Adipose tissue (tissue), 3 donors: ENCODE measurements at places on chromosomes 2 and 18. TPM values are rescaled to one million over a fixed set of nuclear protein-coding genes. Genes with fewer than 3 reads are reported as not detected.

ANKAR gene
- 7.9 TPM for polyA plus RNA-seq

CACNB4 gene
- polyA plus RNA-seq: 0.10 TPM

ABCB11 gene
- 0.59 TPM for polyA plus RNA-seq

GPR39 gene
- 2.9 TPM for polyA plus RNA-seq
